K562 (cell line): ENCODE measurements at places on chromosomes 3 and 15. TPM values are rescaled to one million over a fixed set of nuclear protein-coding genes. Genes with fewer than 3 reads are reported as not detected.
A peak's percentile ranks its signal among the peaks of the same experiment; 100 is the strongest.

DNA sequence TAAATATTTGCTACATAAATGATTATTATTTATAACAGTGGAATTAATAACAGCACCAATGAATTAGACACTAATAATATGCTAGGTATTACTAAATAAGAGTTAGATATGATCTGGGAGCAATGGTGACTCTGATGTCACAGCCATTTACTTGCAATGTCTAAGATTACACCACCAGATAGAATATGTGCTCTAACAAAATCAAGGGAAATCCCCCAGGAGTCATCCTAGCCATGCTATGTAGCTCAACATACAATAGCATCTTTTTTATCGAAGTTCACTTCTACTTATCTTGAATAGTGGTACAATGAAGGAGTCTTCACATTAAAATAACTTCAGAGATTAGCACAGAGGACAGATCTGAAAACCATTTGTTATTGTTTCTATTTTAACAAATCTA, 154.0 kb downstream of the FMN1 start:
- no peak overlapping the region for H3K27ac ChIP-seq
- DNase-seq = no peak
- no peaks in the 10 kb centered on the region for H3K4me1 ChIP-seq

The PRR23E gene
- total RNA-seq = not detected in 2 replicates

DNA sequence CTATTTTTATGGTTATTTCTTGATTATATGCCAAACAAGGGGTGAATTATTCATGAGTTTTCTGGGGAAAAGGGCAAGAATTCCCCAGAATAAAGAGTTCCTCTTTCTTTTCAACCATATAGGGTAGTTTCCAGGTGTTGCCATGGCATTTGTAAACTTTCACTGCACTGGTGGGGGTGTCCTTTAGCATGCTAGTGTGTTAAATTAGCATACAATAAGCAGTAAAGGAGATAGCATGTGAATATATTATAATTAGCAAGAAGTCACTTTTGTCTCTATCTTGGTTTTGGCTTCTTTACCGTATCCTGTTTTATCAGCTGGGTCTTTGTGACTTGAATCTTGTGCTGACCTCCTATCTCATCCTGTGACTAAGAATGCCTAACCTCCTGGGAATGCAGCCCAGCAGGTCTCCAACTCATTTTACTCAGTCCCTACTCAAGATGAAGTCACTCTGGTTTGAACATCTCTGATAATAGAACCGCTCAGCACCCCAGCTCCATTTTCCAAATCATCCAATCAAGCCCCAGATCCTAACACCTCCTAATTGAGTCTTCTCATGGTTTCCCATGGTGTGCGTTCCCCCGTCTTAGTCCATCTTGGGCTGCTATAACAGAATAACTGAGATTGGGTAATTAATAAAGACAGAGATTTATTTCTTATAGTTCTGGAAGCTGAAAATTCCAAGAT, 3.4 kb upstream of the SELENOT start:
- H3K27me3 ChIP-seq = no peaks in the 10 kb centered on the region
- peak; percentile 71 for DNase-seq
- H3K36me3 ChIP-seq = peaks cover 4% of the 10 kb centered on the region; the same call in 2 of the 3 replicates
- peaks cover 12% of the 10 kb centered on the region for H3K4me1 ChIP-seq
- H3K27ac ChIP-seq = peak overlapping the region; percentile 79

DNA sequence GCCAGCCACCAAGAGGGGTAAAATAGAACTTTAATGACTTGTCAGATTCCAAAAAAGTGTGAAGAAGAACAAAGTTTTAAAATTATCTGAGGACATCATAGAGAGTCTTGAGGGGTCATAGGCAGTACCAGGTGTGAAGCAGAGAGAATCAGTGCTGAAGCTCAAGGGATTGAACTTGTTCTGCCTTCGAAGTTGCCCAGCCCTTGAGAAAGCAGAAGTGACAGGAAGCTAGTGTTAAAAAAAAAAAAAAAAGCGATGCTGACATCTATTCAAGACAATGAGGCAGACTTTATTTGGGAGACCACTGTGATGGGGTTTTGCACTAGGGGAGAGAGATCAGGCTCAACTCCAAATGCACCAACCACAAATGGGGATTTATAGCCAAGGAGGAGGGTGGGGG, 21.8 kb downstream of the FBXO22 start:
- DNase-seq = no peak
- no peaks in the 10 kb centered on the region for H3K27me3 ChIP-seq
- peaks cover 15% of the 10 kb centered on the region; the same call in 2 of the 3 replicates for H3K4me1 ChIP-seq
- peaks cover 82% of the 10 kb centered on the region for H3K36me3 ChIP-seq

GRCh38 chr3:87076946-87077345, 86.0 kb upstream of the VGLL3 start:
- DNase-seq = no peak
- no peak overlapping the region for H3K27ac ChIP-seq
- H3K36me3 ChIP-seq = no peaks in the 10 kb centered on the region

The PIGZ gene
- 0.87 and 1.0 TPM in 2 replicates for total RNA-seq

GRCh38 chr15:45586601-45587094, 531 bp upstream of the BLOC1S6 start:
- peak overlapping the region; percentile 80 for H3K4me3 ChIP-seq
- H3K36me3 ChIP-seq = peaks cover 3% of the 10 kb centered on the region; the same call in 1 of the 3 replicates
- H3K4me1 ChIP-seq = peaks cover 17% of the 10 kb centered on the region; the same call in 2 of the 3 replicates
- H3K27ac ChIP-seq = peak overlapping the region; percentile 93
- H3K27me3 ChIP-seq = no peaks in the 10 kb centered on the region

DNA sequence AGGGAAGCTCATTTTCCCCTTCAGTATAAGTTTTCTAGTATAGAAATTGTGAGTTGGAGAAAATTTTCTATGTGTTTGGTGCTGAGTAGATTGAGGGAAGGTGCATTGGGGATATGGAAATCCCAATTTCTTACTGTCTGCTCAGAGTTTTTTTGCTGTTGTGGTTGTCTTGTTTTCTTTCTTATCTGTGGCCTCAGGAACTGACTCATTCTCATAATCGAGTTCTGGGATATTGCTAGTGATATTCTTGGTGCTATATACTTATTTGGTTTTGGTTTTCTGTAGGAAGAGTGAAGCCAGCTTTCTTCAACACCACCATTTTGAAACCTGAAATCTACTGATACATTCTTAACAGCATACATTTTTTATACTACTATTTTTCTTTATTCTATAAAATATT, 869.2 kb downstream of the DIPK2A start:
- H3K36me3 ChIP-seq = no peaks in the 10 kb centered on the region
- DNase-seq = no peak
- H3K27me3 ChIP-seq = no peaks in the 10 kb centered on the region

The CRYGS gene
- total RNA-seq = 1.5 and 1.6 TPM in 2 replicates

DNA sequence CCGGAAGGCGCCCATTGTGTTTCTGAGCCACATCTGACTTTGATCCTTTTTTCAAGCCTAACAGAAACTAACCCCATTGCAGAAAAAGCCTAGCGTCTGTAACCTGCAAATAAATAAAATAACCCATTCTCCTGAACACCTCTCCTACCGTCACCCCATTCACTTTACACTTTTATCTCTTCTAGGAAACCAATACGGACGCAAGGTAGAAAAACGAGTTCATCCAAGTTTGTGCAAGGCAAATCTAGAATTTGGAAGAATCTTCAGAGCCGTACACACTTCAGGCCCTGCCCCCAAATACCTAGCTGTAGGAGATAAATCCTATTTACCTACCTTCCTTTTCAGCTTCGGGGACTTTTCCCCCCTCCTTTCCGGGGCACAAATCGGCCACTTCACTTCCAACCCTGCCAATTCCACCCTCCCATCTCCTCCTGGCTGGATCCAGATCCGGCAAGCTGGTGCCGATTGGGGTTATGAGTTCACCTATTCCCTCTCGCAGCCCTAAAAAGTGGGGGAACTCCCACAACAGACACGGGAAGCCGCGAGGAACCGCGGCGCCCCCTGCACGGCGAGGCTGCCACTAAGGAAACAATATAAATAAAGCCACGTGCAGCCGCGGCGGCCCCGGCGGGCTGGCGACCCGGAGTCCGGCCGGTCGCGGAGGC, 987 bp downstream of the PRTG start:
- H3K36me3 ChIP-seq = no peaks in the 10 kb centered on the region
- H3K4me1 ChIP-seq = peaks cover 13% of the 10 kb centered on the region
- H3K27me3 ChIP-seq = peaks cover 33% of the 10 kb centered on the region
- peak overlapping the region; percentile 32; the same call in 1 of the 2 replicates for H3K4me3 ChIP-seq
- H3K27ac ChIP-seq = no peak overlapping the region

The TGM5 gene
- not detected in 2 replicates for total RNA-seq

The TBC1D23 gene
- 42.8 and 48.2 TPM in 2 replicates for total RNA-seq
